ENCODE measurements at places on chromosomes 16 and 17. TPM values are rescaled to one million over a fixed set of nuclear protein-coding genes. Genes with fewer than 3 reads are reported as not detected.

The KRTAP9-2 gene
- total RNA-seq: not detected

The TEPSIN gene
- total RNA-seq: 23.2 TPM

The MT1G gene
- total RNA-seq: 31.4 TPM

The HIGD1B gene
- 2.1 TPM for total RNA-seq

The MYH13 gene
- not detected for total RNA-seq

The TSPOAP1 gene
- 1.9 TPM for total RNA-seq

The TBC1D3G gene
- not detected for total RNA-seq

The ZP2 gene
- not detected for total RNA-seq

The SCGB1C2 gene
- total RNA-seq: not detected

The SLC52A1 gene
- not detected for total RNA-seq

The TOB1 gene
- total RNA-seq: 79.7 TPM

The ZSCAN32 gene
- 6.5 TPM for total RNA-seq
